Ovary (tissue), 10 donors: ENCODE measurements at places on chromosomes 3 and 15. TPM values are rescaled to one million over a fixed set of nuclear protein-coding genes. Genes with fewer than 3 reads are reported as not detected.

DNA sequence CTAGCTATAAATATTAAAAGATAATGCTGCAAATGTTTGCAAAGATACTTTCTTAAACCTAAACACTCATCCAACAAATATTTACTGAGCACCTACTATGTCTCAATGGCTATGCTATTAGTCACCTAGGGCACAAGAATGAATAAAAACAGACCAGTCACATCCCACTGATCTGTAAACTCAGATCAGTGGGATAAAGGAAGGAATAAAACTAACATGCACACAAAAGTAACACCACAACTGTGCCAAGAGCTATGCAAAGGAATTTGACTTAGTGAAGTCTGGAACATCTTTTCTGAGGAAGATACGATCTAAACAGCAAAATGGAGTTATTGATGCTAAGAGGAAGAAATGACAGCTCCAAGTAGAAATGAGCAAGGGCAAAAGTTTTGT lies 56.6 kb downstream of the CBLB start:
- no peak overlapping the region for H3K27ac ChIP-seq
- no peaks in the 10 kb centered on the region for H3K36me3 ChIP-seq
- H3K27me3 ChIP-seq = no peaks in the 10 kb centered on the region
- H3K4me3 ChIP-seq = no peak overlapping the region
- no peak for DNase-seq

DNA sequence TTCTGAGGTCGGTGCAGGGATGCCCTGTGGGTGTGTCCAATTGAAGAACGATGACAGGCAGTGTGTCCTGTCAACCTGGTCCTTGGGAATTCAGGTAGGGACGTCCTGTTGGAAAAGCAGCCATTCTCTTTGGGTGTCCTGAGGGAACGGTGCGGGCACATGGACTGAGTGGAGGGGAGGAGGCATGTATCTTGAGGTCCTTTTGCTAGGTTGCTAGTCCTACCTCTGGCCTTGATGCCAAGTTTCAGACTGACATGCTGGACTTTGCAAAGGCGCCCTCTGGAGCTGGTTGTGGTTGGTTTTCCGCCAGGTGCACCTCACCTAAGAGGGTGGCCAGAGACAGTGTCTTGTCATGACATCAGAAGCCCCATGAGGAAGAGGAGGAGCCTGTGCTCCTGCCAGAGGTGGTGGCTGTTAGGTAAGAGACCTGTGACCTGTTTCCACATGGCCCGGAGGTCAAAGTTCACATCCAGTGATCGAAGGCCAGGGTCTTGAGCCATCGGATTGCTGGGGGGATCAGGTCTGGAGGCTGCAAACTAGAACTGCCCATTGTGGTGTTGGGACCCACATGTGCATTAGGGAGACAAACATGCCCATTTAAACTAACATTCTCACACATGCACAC lies 106.3 kb downstream of the SNRPN start:
- DNase-seq = peak; percentile 17
- H3K27ac ChIP-seq = no peak overlapping the region
- no peaks in the 10 kb centered on the region for H3K4me1 ChIP-seq
- peaks cover 7% of the 10 kb centered on the region for H3K36me3 ChIP-seq
- no peak overlapping the region for H3K4me3 ChIP-seq
- H3K27me3 ChIP-seq = no peaks in the 10 kb centered on the region

- no peaks in the 10 kb centered on the region for H3K4me1 ChIP-seq
- no peak overlapping the region for H3K27ac ChIP-seq
- H3K36me3 ChIP-seq = no peaks in the 10 kb centered on the region
- DNase-seq = no peak
- no peaks in the 10 kb centered on the region for H3K27me3 ChIP-seq
- no peak overlapping the region for H3K4me3 ChIP-seq
Measured at GRCh38 chr3:128036119-128036518, 16.1 kb upstream of the SEC61A1 start.

DNA sequence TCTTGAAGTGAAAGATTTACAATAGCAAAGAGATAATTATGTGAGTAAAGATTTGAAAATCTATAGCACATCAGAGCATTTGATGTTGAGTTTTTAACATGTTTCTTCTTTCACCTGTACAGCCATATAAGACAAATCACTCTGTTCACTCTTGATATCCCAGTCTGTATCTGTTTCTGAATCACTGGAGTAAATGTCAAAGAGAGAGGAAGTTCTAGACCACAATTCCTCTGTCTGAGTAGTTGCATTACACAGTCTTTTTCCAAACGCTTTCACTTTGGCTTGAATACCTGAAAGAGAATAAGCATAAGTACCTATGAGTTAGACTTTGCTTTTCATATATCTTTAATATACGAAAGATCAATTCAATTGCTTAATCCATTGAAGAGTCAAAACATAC lies 9.9 kb downstream of the THAP10 start:
- H3K36me3 ChIP-seq = no peaks in the 10 kb centered on the region
- DNase-seq = no peak
- no peak overlapping the region for H3K27ac ChIP-seq

Gene HCN4
- not detected for total RNA-seq

DNA sequence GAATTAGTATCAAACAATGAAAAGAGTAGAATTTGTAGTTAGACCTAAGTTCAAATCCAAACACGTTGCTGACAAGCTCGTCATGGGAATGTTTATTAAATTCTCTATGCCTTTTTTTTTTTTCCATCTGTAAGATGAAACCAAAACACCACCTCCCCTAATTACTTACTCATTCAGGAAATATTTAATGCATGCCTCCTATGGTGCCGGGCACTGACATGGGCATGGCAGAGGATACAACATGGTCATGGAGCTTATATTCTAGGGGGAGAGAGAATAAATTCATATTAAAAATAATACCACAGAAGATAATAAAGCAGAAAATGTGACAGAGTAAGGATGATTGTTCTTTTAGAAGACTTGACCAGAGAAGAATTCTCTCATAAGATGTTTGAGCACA lies 215.8 kb downstream of the RYR3 start:
- no peaks in the 10 kb centered on the region for H3K4me1 ChIP-seq
- no peaks in the 10 kb centered on the region for H3K36me3 ChIP-seq
- H3K27me3 ChIP-seq = no peaks in the 10 kb centered on the region
- no peak overlapping the region for H3K27ac ChIP-seq
- no peak overlapping the region for H3K4me3 ChIP-seq

DNA sequence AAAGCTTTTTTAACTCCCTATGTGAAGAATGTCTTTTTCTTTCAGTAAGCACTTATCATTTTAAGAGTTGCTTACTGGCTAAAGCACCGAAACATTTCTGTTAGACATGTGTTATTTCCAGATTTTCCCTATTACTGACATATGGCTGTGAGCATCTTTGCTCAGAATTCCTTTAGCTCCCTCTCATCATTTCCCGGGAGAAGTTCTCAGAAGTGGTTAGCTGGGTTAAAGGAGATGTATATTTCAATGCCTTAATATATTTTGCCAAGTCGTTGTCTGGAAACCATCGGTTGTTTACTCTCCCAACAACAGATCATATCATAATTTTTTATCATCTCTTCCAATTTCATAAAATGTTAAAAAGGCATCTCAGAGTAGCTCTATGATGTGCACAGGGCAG lies 396.5 kb downstream of the OCA2 start:
- H3K27me3 ChIP-seq = no peaks in the 10 kb centered on the region
- H3K36me3 ChIP-seq = no peaks in the 10 kb centered on the region
- H3K27ac ChIP-seq = no peak overlapping the region
- H3K4me3 ChIP-seq = no peak overlapping the region

GRCh38 chr3:126107203-126107939 lies 23.4 kb upstream of the SLC41A3 start:
- no peak overlapping the region for H3K27ac ChIP-seq
- DNase-seq = no peak
- no peak overlapping the region for H3K4me3 ChIP-seq
- H3K27me3 ChIP-seq = no peaks in the 10 kb centered on the region

GRCh38 chr15:82043796-82044372 lies 1.9 kb downstream of the MEX3B start:
- no peaks in the 10 kb centered on the region for H3K27me3 ChIP-seq
- H3K4me3 ChIP-seq = peak overlapping the region; percentile 78
- peaks cover 15% of the 10 kb centered on the region for H3K4me1 ChIP-seq
- DNase-seq = no peak
- no peaks in the 10 kb centered on the region for H3K36me3 ChIP-seq

Gene SPTBN5
- total RNA-seq = 0.57 TPM

DNA sequence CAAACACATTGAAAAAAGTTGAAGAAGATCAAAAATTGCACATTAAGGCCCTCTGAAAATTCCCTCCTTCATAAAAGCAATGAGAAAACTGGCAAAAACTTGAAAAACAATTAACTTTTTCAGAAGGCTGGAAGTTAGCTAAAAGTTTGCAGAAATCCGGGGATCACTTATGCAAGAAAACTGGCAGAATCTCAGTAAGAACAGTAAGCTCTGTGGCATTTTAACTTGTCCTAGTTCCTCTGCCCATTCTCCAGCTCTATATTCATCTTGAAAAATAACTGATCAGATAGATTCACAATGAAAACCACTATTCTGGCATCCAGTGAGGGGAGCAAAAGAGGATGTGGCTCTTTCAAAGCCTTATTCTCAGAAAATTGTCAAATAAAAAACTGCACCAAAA lies 566.8 kb downstream of the NTRK3 start:
- no peak for DNase-seq
- no peaks in the 10 kb centered on the region for H3K27me3 ChIP-seq
- H3K36me3 ChIP-seq = no peaks in the 10 kb centered on the region
- no peak overlapping the region for H3K4me3 ChIP-seq
- H3K27ac ChIP-seq = no peak overlapping the region
- no peaks in the 10 kb centered on the region for H3K4me1 ChIP-seq

Gene CLDN16
- not detected for total RNA-seq
